ENCODE measurements at places on chromosomes 7 and 10. TPM values are rescaled to one million over a fixed set of nuclear protein-coding genes. Genes with fewer than 3 reads are reported as not detected.

DNA sequence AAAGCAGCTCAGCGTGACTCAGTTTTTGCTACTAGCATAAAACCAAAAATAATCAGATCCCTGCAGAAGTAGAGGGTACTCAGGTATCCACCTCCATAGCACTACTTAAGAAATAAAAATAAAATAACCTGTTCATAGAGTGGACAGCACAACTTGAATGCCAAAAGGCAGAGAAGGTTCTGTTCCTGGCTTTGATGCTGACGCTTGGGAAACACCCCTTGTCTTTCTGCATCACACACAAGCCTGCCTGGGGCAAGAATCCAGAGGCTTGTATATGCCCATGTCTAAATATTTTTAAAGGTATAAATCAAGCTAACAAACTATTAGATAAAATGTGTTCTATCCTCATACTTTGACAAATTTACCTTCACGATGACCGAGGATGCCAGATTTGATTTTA is 207.3 kb downstream of the KIAA1217 start:
- no peak for DNase-seq

DNA sequence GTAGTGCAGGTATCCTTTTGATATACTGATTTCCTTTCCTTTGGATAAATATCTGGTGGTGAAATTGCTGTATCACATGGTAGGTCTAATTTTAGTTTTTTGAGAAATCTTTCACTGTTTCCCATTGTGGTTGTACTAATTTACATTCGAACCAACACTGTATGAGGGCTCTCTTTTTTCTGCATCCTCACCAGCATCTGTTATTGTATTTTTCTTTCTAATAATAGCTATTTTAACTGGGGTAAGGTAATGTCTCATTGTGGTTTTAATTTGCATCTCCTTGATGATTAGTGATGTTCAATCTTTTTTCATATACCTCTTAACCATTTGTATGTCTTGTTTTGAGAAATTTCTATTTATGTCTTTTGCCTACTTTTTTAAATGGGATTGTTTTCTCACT is 335.4 kb upstream of the MTPN start:
- DNase-seq = no peak

- DNase-seq = no peak
These were observed 63.1 kb downstream of the ZNF37A start for GRCh38 chr10:38157270-38157685.

EPHB4 gene
- total RNA-seq = 5.8 TPM

DNA sequence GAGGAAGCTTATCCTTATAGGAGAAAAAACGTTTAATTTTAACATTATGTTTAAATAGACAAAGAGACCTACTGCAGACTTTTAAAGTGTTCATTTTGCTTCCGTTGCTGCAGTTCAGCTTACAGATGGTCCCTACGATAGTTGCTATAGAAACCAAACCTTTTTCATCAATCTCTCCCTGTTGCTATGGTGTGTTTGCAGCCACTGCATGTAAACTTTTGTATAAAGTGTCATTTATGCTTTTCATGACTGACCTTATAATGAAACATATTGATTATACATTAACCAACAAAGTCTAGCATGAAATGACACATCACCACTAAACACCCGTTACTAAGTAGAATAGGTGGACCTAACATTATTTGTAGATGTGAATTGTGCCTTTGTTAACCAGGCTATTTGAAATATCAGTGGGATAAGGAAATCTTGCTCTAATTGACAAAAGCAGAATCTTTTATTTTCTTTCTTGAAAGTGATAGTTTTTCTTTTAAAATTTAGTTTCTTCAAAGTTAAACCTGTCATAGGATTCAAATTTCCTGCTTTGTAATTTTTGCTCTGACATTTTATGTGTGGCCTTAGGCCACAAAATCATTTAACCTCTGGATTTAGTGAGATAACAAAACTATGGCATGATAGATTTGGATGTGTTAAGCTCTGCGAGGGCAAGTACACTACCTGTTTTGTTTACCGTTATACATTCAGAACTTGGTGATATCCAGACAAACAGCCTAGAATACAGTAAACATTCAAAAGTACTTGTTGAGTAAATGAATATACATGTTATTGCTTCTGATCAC is 64.0 kb downstream of the CACNB2 start:
- no peak for DNase-seq

GRCh38 chr10:122939856-122940543 is 14.0 kb downstream of the C10orf88 start:
- no peak for DNase-seq
